ENCODE measurements at places on chromosomes 6 and 20.

DNA sequence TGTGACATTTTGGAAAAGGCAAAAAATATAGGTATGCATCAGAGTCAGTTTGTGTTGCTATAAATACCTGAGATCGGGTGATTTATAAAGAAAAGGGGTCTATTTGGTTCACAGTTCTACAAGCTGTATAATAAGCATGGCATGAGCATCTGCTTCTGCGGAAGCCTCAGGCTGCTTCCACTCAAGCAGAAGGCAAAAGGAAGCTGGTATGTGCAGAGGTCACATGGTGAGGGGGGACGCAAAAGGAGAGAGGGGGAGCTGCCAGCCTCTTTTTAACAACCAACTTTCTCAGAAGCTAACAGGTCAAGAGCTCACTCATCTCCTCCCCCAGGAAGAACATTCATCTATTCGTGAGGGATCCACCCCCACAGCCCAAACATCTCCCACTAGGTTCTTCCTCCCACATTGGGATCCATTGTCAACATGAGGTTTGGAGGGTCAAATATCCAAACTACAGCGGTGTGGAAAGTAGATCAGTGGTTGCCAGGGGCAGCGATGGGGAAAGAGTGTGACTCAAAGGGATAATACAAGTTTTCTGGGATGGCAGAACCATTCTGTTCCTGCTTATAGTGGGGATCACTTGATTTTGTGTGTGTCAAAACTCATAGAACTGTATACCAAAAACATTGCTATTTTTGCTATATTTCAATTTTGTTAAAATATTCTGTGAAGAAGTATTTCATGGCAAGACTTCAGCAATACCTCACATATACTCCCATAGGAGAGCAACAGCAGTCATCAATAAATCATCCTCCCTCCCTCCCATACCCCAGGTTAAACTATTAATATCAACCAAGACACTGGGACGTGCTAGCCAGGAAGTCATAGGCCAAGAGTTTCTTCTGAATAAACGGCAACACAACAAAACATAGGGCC, 9.9 kb upstream of the FAM50B start:
- DNase-seq: no peak

- DNase-seq: no peak
These were observed 36.8 kb downstream of the MTHFD1L start for GRCh38 chr6:150902142-150902776.

- no peak for DNase-seq
These were observed 24.4 kb upstream of the C6orf62 start for GRCh38 chr6:24743265-24743943.

DNA sequence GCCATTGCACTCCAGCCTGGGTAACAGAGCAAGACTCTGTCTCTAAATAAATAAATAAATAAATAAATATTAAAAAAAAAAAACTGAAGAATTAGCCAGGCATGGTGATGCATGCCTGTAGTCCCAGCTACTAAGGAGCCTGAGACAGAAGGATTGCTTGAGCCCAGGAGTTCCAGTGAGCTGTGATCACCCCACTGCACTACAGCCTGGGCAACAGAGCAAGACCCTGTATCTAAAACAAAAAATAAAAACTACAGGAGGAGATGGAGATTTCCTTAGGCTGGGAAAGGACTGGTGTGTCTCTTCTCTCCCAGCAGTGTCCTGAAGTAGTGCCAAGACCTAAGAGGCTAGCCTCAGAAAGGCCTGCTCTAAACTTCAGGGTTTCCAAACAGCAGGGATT, 8.1 kb upstream of the GTF3C6 start:
- DNase-seq: no peak

DNA sequence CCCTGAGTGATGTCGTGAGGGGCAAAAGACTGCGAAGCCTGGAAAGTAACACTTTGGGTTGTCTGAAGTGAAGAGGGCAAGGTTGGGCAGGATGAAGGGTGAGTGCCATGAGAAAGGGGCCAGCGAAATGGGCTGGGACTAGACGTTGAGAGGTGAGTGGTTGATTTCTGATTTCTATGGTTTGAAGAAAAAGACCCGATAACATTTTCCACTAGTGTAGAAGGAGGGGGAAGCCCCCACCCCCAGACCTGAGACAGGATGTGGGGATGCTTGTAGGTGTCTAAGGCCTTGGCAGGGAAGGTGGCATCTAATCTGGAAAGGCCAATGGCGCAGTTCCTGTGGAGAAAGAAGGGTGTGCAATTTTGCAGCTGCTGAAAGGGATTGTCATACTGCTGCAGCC, 25.3 kb upstream of the KIF3B start:
- peak; percentile 81 for DNase-seq

DNA sequence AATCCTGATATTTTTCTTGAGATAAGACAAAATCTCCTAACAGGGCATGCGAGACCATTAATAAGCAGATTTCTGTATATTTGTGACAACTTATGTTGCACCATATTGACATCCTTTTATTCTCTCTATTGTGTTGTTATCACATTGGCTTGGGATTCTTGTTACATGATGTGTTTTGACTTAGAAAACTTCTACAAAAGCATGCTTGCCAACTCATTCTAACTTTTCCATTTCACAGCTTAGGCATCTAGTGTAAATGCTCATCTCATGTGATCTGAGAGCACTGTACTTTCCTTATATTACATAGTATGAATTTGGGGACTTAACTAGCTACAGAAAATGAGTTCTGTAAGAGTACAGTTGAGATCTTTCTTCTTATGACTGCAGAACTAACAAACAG, 1040.7 kb upstream of the ADGRB3 start:
- no peak for DNase-seq

DNA sequence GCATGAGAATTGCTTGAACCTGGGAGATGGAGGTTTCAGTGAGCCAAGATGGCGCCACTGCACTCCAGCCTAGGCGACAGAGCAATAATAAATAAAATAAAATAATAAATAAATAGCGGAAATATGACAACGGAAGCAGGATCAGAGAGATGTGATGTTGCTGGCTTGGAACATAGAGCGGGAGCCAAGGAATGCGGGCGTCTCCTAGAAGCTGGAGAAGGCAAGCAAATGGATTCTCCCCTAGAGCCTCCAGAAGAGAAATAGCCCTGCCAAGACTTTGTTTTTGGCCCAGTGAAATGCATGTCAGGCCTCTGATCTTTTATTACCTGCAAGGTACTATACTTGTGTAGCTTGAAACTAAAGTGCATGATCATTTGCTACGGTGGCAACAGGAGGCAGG, 12.4 kb downstream of the KIAA1755 start:
- no peak for DNase-seq

DNA sequence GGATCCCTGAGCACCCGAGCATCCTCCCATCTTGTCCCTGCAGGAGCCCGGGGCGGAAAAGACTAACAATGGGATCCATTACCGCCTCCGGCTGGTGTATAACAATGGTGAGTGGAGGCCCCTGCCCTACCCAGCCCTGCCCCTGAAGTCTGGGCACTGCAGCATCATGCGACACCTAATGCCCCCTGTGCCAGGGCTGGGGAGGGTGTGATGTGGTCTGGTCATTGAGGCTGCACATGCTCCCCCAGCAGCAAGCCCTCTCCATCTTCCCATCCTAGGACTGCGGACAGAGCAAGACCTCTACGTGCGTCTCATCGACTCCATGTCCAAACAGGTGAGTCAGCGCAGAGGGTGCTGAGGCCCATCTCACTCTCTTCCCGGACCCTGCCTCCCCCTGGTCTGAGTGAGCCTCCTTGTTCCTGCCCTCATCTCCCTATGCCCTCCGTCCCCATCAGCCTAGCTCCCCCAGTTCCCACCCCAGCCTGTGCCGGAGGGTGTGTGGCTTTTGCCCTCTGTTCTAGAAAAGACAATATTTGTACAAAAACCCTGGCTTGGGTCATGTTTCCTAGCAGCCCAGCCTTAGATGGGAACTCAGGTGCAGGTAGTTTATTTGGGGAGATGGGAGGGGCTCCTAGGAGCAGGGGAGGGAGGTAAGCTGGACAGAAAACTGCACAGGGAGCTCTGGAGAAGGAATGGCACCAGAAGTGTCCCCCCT, 13.5 kb downstream of the EBF4 start:
- DNase-seq: no peak

GRCh38 chr6:106117579-106117978, 31.4 kb downstream of the PRDM1 start:
- peak; percentile 44 for DNase-seq
